ENCODE measurements at places on chromosomes 5 and 9. TPM values are rescaled to one million over a fixed set of nuclear protein-coding genes. Genes with fewer than 3 reads are reported as not detected.

- peak; percentile 70 for DNase-seq
Measured at GRCh38 chr5:123916345-123917121, 404.6 kb downstream of the CSNK1G3 start.

DNA sequence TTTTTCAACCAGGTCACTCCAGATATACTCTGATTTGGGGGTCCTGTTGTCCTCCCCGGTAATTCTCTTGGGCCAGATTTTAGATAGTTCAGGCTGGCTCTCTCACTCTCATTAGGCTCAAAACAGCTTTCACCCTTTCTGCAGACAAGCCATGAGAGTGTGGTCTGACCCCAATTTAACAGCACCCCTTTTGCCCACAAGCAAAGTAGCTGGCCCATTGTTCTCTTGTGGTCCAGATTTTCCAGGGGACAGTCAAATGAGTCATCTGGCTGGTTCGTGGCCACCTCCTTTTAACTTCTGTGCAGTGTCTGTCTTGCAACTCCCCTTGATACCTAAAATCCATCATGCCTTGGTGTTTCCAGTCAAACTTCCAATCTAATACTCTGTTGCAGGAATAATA, 16.5 kb downstream of the BHMT2 start:
- DNase-seq, result no peak

DNA sequence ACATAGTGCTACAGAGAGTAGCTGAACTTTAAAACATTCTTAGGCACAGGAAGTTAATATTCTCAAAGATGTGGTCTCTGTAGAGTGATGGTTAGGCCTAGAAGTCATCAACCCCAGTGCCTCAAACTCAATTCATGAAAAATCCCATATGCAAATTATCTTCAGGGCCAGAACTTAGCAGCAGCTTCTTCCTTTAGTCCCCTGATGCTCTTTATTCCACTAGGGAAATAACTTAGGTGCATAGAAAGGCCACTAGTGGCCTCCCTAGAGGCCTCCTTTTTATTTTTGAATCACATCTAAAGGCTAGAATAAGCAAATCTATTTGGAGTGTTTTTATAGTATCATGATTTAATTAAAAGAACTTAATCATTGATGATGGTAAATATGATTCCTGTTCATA, 88.3 kb downstream of the GIN1 start:
- no peak for DNase-seq

- no peak for DNase-seq
Measured at GRCh38 chr5:55847837-55848236, 3.3 kb upstream of the IL31RA start.

- DNase-seq, result no peak
Measured at GRCh38 chr9:110619831-110620230, 40.3 kb upstream of the SVEP1 start.

The STING1 gene
- 33.5 TPM for polyA plus RNA-seq

The UBE2B gene
- polyA plus RNA-seq, result 111 TPM

The TOMM5 gene
- 112 TPM for polyA plus RNA-seq

DNA sequence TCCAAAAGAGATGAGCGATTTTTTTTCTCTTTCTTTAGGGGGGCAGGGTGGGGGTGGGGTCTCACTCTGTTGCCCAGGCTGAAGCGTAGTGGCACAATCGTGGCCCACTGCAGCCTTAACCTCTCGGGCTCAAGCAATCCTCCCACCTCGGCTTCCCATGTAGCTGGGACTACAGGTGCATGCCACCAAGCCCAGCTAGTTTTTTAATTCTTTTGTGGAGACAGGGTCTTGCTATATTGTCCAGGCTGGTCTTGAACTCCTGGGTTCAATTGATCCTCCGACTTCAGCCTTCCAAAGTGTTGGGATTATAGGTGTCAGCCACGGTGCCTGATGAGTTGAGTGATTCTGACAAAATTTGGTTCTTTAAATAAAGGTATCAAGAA, 127.0 kb downstream of the ARRDC3 start:
- no peak for DNase-seq

The MZB1 gene
- 0.19 TPM for polyA plus RNA-seq

GRCh38 chr5:151264113-151264512, 11.1 kb downstream of the GM2A start:
- DNase-seq, result no peak

DNA sequence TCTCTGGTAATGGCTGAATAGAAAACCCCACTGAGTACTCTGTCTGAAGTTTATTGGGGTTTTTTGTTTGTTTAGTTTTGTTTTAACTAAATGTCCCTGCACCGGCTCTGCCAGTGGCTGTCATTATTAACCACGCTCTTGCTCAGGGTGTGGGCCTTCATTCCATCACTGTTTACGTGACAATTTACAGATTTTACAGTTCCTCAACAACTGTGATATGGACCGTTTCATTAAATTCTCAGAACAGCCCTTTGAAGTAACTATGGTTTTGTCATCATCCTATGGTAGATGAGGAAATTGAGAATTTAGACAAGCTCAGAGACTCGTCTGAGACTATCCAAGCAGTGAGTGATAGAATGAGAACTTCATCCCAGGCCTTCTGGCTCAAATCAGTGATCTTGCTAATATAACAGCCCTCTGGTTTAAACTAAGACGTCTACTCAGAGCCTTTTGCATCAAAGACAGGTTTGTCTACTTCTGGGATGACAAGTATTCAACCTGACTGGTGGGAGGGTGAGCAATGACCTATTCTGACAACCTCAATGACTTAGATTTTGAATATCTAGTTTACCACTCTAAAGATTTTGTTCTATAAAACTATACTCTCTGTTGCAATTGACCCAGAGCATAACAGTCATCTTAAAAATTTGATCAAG, 77.3 kb upstream of the MAP3K1 start:
- no peak for DNase-seq

DNA sequence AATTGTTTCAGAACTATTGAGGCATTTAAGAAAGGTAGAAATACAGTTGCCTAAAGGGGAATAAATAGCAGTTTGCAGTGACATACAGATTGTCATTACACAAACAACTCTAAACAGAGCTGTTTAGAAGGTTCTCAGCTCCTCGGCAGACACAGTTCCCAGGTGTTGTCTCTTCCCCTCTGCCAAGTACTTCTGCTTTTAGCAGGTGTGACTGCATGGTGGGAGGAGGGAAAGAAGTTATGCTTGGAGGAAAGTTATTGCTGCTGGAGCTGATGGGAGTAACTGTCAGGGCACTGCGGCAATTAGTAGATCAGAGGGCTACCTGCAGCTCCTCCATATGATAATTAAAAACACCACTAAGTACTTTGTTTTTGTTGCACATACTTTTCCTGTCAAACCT, 14.5 kb downstream of the EDIL3 start:
- no peak for DNase-seq

DNA sequence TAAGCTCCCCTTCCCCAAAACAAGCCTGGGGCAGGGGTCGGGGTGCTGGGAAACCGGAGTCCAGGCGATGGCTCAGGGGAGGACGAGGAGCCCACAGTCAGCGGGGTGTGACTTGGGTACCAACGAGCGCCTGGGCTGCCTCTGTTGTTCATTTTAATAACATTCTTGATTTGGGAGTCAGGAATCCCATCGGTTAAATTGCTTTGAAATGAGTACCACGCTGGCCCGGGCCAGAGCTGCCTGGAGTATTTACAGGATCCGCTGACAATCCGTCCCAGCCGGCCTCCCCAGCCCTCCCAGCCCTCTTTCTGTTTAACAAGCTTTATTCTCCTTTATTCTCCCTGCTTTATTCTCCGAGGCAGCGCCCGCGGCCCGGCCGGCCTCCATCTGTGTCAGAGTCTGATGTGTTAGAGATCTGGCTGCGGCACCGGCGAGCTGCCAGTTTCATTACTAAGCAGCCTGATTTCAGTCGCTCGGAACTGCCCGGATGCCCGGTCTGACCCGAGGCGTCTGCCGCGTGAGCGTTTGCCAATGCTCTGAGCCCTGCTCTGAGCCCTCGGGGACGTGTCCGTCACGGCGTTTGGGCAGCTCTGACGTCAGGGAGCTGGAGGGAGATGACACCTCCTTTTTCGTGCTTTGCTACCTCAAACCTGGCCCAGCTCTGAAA, 16.5 kb upstream of the QRFP start:
- DNase-seq, result peak; percentile 59

The TMC1 gene
- 0.86 TPM for polyA plus RNA-seq

- no peak for DNase-seq
Measured at GRCh38 chr9:22337261-22337660, 109.4 kb upstream of the DMRTA1 start.

DNA sequence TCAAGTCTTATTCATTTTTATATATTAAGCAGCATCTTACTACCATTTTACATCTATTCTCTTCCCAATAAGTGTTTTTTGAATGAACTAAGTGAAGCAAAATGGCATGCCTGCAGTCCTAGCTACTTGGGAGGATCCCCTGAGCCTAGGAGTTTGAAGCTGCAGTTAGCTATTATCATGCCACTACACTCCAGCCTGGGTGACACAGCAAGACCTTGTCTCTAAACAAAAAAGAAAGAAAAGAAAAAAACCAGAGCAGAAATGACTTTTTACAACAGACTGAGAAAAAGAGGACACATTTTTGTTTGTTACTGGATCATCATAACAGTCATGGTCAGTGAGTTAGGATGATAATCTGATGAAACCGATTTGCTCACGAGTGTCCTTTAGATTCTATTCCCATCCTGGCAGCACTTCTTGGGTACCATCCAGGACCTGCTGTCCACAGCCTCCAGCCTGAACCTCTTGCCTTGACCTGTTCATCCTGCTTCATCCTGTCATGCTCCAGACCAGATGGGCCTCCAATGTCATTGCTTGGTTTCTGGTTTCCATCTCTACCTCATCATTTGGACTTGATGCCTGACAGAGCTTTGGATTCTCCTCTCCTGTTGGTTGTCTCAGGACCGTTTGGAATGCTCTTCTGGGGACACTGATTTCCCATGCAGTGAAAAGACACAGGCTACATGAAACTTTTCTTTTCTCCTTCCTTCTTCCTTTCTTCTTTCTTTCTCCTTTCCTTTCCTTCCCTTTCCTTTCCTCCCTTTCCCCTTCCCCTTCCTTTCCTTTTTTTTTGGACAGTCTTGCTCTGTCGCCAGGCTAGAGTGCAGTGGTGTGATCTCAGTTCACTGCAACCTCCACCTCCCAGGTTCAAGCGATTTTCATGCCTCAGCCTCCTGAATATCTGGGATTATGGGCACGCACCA, 50.1 kb upstream of the GLRX start:
- no peak for DNase-seq

DNA sequence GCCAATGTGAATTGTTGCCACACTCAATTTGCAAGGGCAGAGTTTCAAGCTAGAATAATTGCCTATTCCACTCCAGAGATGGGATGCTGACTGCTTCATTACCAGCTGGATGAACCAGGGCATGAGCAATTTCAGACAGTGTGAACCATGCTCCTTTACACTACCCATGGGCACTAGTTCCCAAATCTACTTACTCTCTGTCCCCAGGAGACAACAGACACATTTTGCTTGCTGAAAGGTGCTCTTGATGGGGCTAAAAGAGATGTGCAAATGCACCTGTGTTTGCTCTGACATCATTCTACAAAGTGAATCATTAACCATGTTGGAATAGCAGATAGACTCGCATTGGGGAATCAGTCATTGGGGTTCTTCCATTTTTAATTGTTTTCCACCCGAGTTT, 522.3 kb upstream of the NUDT12 start:
- DNase-seq, result no peak
